ENCODE measurements at places on chromosomes 3 and 15. TPM values are rescaled to one million over a fixed set of nuclear protein-coding genes. Genes with fewer than 3 reads are reported as not detected.

GRCh38 chr15:51830276-51830806 lies 888 bp downstream of the TMOD3 start:
- DNase-seq, result no peak

DNA sequence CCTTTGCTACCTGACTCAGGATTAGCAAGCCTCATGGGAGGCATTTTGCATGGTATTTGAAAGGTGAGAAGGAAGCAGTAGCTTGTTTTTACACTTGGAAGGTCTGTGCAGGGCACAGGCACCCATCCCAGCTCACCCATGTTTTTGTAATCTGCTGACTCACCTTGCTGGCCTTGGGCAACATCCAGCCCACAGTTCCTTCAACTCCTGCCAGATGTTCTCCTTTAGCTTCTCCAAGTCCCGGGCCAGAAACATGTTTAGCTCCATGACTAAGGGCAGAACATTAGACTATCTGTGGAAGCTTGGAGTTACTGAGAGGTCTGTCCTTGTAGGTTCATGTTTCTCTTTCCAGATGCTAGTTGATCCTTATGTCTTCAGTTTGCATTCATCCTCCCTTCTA lies 12.4 kb upstream of the ZNF770 start:
- DNase-seq, result peak; percentile 36

DNA sequence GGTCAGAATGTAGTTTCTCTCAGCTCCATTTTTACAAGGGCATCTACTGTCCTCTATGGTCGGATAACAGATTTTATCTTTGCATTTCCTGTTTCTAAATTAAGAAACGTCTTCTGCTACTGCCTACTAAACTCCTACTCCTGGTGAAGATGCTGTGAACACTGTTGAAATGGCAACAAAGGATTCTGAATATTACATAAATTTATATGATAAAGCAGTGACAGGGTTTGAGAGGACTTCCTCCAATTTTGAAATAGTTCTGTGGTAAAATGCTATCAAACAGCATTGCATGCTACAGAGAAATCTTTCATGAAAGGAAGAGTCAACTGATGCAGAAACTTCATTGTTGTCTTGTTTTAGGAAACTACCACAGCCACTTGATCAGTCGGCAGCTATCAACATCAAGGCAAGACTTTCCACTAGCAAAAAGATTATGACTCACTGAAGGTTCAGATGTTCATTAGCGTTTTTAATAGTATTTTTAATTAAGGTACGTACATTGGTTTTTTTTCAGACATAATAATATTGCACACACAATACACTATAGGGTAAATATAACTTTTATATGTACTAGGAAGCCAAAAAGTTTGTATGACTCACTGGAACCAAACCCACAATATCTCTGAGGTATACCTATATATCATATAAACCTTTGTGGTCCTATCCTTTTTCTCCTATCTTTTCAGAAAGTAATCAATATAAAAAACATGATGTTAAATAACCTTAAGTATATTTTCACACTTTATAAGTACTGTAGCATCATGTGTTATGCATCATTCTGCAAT lies 156.1 kb downstream of the STAG1 start:
- DNase-seq, result no peak

DNA sequence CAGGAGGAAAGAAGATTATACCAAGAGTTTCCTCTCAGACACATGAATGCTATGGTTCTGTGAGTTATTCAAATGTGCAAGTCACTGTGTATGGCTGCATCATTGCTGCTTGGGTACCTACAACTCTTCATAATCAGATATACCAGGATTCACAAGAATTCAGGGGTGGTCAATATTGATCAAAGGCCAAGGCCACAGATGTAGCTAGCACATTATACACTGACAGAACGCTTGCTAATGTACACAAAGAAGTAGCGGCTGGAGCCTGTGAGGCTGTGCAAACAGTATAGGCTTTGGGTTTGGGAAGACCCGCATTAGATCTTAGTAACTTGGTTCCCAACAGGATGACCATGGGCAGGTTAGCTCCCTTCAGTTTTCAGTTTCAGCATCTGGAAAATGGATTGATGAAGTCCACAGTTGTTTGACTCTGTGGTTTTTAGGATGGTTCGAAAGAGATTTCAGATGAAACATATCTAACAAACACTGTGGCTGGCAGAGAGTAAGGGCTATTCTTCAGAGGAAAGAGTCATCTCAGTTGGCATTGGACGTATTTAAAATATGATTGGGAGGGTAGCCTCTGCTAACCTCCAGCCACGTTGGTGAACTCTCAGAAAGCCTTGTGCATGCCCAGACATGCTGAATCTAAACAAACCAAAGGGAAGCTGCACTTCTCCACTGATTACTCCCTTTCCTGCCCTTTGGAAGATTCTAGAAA lies 748.7 kb upstream of the CFAP20DC start:
- DNase-seq, result no peak

DNA sequence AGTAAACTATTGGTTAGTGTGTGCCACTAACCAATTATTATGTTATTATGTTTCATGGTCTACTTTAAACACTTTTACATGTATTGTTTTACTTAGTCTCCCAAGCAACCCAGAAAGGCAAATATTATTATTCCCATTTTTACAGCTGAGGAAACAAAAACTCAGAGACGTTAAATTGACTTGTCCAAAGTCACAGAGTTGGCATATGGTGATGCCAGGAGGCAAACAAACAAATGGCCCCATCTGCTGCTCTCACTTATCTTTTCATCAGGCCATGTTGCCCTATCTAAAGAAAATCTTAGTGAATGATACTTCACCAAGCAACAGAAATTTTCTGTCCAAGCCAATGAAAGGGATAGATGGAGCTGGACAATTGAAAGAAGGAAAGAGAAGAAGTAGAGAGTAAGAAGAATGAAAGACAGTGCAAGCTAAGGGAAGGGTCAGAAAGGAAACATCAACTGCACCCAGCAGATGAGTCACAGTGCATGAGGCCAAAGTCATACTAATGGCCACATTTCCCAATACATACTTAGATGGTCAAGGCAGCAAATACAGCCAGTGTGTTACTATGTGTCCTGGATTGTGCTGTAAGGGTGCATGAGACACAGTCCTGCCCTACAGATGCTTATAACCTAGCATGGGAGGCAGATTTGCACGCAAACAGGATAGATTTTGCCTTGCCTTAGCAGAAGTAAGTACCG lies 266.9 kb downstream of the KCNMB2 start:
- no peak for DNase-seq

- DNase-seq, result no peak
These were observed 31.6 kb downstream of the PIK3CB start for GRCh38 chr3:138803006-138803653.

GRCh38 chr15:57185507-57186074 lies 190.7 kb upstream of the CGNL1 start:
- no peak for DNase-seq

TMEM158 gene
- 131 TPM for total RNA-seq

PPIB gene
- 241 TPM for total RNA-seq

DNA sequence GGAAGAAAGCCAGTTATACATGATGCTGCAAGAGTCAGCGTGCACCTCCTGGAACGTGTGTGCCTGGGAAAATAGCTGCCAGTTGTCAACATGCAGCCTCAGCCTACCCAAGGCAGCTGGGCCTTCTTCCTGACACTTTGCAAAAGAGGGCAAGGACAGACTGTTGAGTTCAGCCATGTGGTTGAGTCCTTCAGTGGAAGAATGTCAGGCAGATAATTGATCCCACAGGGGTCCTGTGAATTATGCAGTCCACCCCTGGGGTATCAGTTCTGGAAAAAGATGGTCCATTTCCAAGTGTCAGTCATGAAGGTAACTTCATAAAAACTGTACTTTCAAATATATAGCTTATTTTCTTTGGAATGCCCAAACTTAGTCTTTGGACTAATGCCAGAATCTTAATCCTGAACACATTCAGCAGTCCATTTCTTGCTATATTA lies 79.6 kb downstream of the ARNT2 start:
- DNase-seq, result peak; percentile 73

DNA sequence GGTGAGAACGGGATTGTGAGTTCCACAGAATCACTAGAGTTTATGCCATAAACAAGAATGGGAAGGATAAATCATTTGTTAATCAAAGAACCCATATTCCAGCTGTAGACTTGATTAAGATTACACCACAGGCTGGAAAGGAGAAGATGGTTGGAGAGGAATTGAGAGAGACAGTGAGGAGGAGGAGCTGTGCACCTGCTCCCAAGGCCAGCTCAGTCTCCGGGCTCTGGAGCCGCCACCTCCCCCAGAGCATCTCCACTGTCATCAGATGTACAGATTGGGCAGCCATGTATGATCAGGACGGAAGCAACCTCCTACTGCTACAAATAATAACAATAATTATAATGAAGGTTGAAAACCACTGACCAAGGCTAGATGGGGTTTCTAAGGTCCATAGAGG lies 170.0 kb downstream of the MINAR1 start:
- no peak for DNase-seq

DNA sequence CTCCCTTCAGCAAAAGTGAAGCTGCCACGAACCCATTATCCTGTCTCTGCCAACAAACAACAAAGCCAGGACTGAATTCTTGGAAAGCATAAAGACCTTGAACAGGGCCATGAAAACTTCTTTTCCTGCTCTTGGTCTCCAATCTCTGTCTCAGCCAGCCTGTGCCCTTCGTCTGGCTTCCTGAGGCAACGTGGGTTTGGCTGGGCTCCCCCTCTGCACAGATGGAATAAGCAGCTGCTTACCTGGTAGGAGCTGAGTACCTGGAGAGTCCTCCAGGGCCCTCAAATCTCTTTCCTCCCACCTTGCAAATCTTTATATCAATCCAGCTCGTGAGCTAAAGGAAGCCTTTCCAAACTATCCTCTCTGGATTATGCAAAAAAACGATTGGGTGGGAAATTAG lies 97.6 kb upstream of the PSMD6 start:
- DNase-seq, result no peak

GRCh38 chr3:48398701-48399386 lies 26.8 kb downstream of the FBXW12 start:
- no peak for DNase-seq
